T-helper 2 cell treated with Interferon-gamma antibody and Interleukin-4, amounts not matched to agents 5 μg/mL and 100 μg/mL, for 36 hours (primary cell): ENCODE measurements at places on chromosomes 6 and 20.

DNA sequence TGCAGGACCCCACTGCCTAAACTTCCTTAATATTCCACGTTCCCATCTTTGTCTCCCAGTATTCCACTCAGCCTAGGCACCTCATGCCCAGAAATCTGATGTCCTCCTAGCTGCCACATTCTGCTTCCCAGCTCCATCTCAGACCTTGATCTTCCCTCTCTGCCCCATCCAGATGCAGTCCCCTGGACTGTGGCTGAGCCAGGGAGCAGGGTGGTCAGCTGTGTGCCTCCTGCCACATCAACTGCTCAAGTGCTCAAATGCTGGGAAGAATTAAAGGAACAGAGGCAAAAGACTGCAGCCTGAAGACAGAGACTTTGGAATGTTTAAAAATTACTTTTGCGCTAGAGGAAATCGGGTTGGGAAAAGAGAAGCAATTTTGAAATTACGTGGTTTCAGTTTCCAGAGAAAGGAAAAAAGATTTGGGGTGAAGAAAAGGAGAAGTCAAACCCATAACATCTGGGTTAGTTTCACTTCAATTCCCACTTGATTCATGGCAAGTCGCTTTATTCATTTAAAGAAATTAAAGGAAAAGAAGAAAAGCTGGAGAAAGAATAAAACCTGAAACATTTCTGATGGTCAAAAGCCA, 704.8 kb downstream of the PTPRT start:
- no peak for DNase-seq

- no peak for DNase-seq
Measured at GRCh38 chr6:4169028-4169789, 33.8 kb upstream of the ECI2 start.

DNA sequence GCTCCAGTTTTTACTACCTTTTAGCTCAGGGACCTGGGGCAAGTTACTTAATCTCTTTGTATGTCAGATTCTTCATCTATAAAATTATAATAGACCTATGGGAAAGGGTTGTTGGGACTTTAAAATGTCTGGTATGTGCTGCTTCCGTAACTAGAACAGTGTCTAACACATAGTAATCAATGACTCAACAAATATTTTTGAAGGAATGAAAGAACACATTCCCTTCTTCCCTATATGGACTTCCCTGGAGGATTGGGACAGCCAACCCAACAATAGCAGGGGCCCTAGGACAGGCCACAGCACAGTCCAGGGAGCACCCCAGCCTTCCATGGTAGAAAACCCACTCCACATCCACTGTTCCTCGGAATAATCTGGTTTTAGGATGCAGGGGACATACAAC, 50.7 kb upstream of the TPD52L1 start:
- DNase-seq, result no peak

GRCh38 chr6:105892577-105893262, 193.4 kb upstream of the PRDM1 start:
- DNase-seq, result peak; percentile 23

- no peak for DNase-seq
Measured at GRCh38 chr6:101178748-101179147, 214.8 kb upstream of the GRIK2 start.

- no peak for DNase-seq
Measured at GRCh38 chr20:3911956-3912355, 22.8 kb downstream of the PANK2 start.

DNA sequence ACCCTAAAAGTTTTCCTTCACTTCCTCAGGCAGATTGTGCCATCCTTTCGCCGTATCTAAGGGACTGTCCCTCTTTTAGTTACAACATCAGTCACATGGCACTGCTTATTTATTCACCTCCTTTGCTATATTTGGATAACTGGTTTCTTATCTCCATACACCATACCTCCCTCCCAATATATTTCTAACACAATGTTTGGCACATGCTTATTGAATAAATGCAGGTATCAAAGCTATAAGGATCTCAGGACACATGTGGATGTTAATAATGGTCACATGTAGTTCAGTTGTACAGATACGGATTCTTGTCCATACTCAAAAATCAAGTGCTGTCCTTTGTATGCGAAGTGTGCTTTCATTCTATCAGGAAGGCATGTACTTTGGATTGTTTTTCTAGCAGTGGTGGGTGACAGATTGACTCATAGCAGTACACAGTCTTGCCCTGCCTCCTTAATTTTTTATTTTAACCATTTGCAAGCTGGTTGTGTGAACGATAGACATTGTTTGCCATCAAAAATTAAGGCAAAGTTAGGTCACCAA, 407.1 kb upstream of the RUNX2 start:
- no peak for DNase-seq

DNA sequence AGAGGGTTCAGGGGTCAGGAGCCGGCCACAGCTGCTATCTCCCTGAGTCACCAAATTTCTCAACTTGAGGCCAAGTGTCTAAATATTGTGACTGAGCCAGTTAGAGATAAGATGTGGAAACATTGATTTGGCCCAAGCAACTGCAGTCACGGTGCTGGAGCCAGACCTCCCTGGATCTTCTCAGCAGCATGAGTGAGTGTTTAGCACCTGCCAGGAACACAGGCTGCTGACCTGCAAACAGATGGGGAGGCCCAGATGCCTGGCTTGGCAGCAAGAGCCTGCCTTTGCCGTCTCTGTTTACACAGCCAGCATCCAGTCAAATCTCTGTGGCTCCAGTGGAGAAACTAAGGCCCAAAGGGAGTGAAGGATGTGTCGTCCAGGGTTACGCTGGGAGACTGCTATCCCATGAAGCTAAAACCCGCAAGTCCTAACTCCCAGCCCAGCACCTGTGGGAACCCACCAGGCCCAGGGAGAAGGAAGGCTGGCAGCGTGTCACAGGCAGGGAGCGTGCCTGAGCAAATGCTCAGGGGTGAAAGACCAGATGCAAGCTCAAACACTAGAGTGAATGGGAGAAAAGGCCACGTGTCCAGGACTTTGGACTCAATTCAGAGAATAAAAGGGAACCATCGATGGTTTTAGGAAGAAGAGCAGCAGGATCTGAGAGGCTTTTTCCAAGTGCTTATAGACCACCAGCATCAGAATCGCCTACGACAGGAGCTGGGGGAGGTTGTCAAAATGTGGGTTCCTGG, 15.9 kb upstream of the PTGIS start:
- no peak for DNase-seq

- no peak for DNase-seq
Measured at GRCh38 chr6:28985462-28986164, 19.5 kb downstream of the ZNF311 start.

DNA sequence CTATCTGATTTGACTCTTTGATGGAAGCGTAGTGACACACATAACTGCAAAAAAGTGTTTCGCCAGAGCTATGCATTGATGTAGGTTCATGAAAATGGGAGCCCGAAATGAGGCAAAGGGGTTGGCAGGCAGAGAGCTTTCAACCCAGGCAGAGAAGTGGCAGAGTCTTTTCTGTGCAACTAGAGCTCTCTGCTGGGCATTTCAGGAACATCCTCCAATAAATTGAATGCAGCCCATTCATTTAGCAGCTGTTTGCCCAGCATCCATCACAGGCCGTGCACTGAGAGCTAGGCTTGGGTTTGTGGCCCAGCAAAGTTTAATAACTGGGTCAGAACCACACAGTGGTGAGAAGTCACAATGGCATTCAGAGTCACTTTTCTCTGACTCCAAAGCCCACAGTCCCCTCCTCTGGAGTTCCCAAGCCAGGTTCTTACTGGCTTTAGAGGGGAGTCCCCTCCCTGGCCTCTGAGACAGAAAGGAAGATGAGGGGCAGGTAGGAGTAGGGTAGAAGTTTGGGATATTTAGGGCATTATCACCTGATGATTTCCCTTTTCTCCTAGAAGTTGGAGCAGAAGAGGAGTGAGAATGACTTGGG, 31.8 kb upstream of the ELMO2 start:
- no peak for DNase-seq

GRCh38 chr6:53793318-53794136, 1.3 kb upstream of the LRRC1 start:
- peak; percentile 41 for DNase-seq

- no peak for DNase-seq
Measured at GRCh38 chr6:84772428-84773132, 8.2 kb upstream of the TBX18 start.

DNA sequence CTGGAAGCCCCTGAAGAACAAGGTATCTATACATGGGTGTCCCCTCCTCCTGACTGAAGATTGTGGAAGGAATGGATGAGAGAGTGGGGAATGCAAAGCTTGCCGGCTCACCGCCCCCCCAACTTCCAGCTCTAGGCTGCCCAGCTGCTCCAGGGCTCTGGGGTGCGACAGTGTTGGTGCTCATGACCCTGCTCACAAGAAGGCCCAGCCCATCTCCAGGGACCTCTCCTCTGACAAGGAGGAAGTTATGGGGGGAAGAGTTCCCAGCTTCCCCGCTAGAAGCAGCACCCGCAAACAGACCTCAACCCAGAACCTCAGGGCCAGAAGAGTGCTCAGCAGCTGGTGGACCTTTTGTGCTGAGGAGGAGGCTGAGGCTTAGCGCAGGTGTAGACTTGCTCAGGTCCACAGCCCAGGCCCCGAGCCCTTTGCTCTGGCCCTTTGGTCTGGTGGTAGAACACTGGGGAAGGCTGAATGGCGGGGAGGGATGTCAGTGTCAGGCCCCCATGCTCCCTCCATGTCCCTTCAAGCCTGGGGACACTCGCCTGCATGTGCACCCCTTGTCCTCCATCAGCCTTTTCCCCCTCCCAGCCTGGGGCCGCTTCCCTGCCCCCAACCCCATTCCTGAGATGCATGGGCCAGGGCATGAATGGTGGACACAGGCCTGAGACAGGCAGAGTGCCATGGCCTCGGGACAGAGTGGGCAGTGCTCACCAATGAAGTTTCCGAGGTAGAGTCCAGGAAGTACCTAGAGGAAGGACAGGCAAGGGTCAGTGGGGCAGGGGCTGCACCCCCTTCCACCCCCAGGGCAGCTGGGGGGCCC, 1.3 kb downstream of the DUSP15 start:
- DNase-seq, result no peak

DNA sequence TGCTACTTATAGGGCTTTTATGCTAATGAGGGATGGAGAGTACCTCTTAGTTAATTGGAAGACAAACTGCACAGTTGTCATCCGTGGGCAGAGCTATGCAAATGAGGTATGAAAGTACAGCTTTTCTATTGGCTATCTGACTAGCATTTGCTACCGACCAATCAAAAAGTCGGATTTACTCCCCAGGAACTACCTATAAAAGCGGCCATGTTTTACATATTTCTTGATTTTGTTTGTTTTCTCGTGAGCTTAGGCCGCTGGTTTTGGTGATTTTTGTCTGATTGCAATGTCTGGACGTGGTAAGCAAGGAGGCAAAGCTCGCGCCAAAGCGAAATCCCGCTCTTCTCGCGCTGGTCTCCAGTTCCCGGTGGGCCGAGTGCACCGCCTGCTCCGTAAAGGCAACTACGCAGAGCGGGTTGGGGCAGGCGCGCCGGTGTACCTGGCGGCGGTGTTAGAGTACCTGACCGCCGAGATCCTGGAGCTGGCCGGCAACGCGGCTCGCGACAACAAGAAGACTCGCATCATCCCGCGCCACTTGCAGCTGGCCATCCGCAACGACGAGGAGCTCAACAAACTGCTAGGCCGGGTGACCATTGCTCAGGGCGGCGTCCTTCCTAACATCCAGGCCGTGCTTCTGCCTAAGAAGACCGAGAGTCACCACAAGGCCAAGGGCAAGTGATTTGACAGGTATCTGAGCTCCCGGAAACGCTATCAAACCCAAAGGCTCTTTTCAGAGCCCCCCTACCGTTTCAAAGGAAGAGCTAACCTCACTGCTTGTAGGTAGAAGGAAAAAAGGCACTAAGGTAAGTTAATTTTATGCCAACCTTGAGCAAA, 36.9 kb downstream of the HFE start:
- DNase-seq, result peak; percentile 84

DNA sequence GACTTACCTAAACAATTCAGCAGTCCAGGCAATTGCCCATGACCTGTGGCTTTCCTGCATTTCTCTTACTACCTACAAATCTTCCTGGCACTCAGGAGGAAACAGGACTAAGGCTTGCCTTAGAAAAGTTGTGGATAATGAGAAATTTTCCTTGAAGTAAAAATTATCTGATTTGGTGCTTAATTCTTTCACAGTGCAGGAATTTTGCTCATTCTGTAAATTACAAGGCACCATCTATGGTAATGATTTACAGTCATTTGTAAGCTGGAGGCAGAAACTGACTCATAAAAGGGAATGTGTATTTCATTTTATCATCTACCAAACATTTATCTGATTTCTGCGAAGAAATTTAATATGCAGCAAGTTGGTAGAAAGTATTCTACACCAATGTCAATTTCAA, 211.5 kb upstream of the FKBP1C start:
- DNase-seq, result no peak

- DNase-seq, result no peak
Measured at GRCh38 chr6:20722455-20722854, 188.2 kb downstream of the CDKAL1 start.

GRCh38 chr20:43752561-43753301, 25.9 kb upstream of the GTSF1L start:
- DNase-seq, result peak; percentile 72
